ENCODE measurements at places on chromosomes 1 and 21. TPM values are rescaled to one million over a fixed set of nuclear protein-coding genes. Genes with fewer than 3 reads are reported as not detected.

Gene L1TD1
- total RNA-seq, result not detected

Gene VTCN1
- not detected for total RNA-seq

Gene RIMKLA
- 1.3 TPM for total RNA-seq

Gene SPRR2A
- not detected for total RNA-seq

Gene HRNR
- total RNA-seq, result not detected

Gene DRAM2
- 29.6 TPM for total RNA-seq

Gene TMEM269
- not detected for total RNA-seq

Gene SLC30A2
- total RNA-seq, result not detected

Gene HPCAL4
- 0.30 TPM for total RNA-seq

DNA sequence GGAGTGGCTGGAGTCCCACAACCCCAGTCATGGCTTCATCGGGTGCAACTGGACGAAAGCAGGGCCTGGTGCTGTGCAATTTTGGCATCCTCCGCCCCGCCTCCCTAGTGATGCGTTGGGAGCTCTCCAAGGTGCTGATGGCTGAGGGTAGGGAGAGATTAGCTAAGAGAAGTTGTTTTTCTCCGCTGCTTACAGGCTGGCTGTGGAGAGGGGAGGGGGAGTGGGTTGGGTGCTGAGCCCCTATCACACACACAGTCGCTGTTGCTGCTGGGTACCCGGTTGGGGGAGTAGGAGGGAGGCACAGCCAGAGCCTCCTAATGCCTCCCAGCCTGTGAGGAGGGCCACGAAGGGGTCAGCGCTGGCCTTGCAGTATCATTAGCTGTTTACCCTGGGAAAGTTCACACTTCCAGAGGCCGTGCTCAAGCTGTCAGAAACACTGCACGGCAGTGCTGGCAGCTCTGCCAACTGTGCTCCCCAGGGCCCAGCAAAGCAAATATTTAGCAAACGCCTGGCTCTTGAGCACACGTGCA, 110.0 kb downstream of the GRIK3 start:
- peak; percentile 68 for DNase-seq

GRCh38 chr1:168227620-168228019, 1.8 kb downstream of the SFT2D2 start:
- DNase-seq, result no peak

- no peak for DNase-seq
Measured at GRCh38 chr1:60958001-60958400, 124.4 kb upstream of the NFIA start.

GRCh38 chr21:15660423-15660804, 69.4 kb upstream of the USP25 start:
- DNase-seq, result no peak

- no peak for DNase-seq
Measured at GRCh38 chr1:245322673-245323072, 167.9 kb downstream of the KIF26B start.

DNA sequence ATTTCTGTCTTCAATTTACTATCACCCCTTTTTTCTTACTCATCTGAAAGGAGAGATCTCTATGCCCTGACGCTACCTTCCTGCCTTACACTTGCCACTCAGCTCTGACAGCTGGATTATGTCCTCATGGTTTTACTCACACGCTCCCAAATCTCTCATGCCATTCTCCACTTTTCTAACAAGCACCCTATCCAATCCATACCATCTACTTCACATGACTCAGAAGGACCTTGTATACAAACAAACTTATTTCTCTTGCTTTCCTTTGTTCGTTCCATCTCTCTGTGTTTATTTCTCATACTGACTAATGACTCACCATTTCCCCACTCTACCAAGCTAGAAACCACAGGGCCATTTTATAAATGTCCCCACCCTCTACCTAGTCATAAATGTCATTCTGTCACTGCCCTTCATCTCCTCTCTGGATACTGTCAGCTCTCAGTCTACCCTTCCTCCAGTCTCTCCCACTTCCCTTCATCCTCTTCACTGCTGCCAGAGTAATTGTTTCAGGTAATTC, 87.3 kb downstream of the USP24 start:
- DNase-seq, result peak; percentile 55

- DNase-seq, result no peak
Measured at GRCh38 chr1:46687093-46687659, 15.5 kb downstream of the TEX38 start.

GRCh38 chr21:31732597-31733550, 956 bp upstream of the SCAF4 start:
- peak; percentile 50 for DNase-seq

GRCh38 chr1:232951180-232951579, 769 bp downstream of the NTPCR start:
- DNase-seq, result peak; percentile 56

GRCh38 chr1:229714964-229715603, 89.0 kb downstream of the URB2 start:
- DNase-seq, result peak; percentile 67

DNA sequence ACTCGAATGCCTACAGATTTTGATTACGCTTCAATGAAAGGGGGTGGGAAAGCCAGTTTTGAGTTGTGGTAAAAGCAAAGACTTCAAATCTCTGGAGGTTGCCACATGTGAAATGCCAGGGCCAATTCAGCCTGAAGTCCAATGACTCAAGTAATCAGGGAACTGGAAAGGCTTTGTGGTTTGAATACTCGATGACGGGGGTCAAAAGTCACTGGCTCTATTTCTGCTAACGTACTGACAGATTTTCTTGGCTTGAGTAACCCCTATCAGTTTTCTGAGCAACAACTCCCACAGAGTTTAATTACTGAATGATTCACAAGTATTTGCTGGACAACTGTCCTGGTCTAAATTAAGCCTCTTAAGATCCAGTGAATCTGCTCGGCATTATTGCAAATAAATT, 152.2 kb downstream of the SIPA1L2 start:
- DNase-seq, result no peak

DNA sequence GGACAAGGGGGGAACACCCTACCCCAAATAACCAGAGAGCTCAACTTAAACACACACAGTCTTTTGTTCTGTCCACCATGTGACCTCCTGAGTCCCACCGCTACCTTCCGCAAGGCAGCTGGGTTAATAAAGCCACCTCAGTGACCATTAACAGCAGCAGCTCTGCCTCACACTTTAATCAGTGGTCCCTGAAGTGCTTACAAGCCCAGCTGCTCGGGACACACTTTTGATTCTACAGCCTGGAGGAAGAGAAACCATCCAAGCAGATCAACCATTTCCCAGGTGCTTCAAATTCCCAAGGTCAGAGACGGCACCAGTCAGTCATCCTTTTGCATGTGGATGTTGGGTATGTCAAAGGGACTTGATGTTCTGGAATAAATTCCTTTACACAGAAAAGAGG, 70.1 kb downstream of the KCNJ15 start:
- DNase-seq, result no peak

- DNase-seq, result peak; percentile 53
Measured at GRCh38 chr1:202210385-202210784, 16.8 kb downstream of the LGR6 start.

DNA sequence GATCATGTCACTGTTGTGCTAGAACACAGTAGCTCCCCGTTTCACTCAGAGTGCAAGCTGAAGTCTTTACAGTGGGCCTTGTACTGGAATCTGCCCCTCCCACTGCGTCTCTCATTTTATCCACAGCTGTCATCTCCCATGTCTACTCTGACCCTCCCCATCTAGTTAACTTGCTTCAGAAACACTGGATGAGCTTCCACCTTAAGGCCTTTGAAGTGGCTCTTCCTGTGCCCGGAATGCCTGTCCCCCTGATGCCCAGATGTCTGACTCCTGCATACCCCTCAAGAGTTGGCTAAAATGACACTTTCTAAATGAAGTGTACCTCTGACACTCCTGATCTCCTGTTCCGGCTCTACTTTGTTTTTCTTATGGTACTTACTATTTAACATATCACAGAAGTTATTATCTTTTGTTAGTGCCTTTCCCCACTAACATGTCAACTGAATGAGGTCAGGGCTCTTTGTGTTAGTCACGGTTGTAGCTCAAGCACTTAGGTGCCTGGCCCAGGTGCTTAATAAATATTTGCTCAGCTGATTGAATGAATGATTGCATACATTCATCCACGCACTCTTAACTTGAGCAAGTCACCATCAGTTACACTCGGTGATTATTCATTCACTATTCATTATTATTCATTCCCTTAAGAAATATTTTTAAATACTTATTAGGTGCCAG, 13.3 kb downstream of the ARV1 start:
- DNase-seq, result no peak

DNA sequence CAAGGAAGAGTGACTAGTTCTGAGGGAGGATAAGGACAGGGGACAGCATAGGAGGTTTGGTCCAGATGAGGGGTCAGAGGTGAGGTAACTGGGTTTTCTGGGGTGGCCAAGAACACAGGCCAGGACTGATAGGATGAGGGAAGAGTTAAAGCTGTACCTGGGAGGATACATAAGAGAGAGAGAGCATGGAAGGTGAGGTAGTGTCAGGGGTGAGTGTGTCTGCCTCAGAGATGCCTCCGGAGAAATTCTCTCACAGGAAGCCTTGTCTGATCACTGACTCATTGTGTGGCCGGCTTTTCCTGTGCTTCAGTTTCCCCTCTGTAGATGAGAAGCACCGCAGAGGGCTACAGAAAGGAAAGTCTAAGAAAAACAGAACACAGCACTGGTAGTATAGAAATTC, 40.2 kb downstream of the FASLG start:
- peak; percentile 90 for DNase-seq

DNA sequence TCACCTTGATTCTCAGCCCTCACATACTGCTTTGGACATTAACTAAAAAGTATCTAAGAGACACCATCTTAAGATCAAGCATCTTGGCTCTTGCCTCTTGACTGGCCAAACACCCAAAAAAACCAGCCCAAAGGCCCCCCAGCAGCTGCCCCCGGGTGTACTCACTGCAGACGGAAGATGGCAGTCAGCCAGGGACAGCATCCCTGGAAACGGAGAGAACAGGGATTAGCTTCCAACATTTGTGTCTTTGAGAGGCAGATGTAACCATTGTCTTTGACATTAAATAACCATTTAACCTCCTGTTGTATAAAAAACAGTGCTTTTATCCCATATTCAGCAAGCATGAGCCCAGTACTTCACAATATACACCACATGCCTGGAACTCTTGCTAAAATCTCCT, 11.3 kb downstream of the TMEM63A start:
- no peak for DNase-seq

GRCh38 chr1:47508702-47509431, 71.0 kb downstream of the FOXD2 start:
- no peak for DNase-seq

DNA sequence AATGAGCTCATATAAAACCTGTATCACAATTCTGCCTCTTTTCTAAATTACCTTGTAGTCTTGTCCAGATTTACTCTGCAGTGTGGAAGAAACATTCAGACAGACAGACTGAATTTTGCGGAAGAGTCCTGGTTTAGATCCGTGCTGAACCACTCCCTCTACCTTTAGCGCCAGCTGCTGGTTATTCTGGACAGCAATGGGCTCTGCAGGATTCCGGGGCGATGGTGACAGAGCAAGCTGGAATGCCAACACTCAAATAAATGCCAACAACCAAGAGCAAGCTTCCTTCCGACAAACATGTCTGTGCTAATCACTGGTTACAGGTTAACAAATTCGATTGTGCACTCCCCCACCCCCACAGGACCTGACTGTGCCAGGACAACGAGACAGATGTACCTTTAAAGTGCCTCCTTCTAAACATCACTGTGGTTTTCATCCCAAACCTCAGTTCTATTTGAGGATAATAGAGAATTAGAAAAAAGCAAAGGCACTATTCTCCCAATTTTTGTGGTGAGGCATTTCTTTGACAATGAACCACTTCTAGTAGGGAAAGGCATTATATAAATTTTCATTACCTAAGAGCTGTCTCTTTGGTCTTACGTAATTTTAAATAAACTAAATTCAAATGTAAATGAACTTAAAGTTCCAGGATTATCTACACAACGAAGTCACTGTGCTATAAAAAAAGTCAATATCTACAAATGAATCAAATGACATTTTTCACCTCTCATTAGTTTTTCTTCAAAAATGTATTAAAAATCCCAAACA, 90.4 kb downstream of the INTS7 start:
- no peak for DNase-seq

- DNase-seq, result no peak
Measured at GRCh38 chr1:147569587-147570241, 28.4 kb downstream of the BCL9 start.

GRCh38 chr1:248818505-248819374, 7.0 kb downstream of the SH3BP5L start:
- DNase-seq, result peak; percentile 34

GRCh38 chr1:9849691-9850441, 26.1 kb upstream of the CLSTN1 start:
- DNase-seq, result peak; percentile 31

GRCh38 chr1:191575746-191576145, 582.5 kb upstream of the RGS18 start:
- DNase-seq, result no peak

DNA sequence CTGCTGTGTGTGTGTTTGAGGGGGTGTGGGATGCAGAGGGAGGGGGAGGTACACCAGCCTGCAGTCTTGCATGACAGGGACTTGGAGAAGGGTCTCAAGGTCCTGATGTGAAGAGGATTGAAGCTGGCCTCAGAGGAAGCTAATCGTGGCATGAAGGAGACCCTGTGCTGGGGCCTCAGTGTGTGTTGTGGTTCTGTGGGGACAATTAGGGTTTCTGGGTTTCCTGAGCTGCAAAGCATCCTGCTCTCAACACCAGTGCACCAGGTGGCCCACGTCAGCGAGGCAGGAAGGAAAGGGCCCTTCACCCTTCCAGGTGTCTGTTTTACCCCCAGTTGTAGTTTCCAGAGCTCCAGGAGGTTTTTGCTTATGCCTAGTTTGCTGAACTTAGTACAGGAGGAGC, 52.8 kb downstream of the TENT5C start:
- peak; percentile 94 for DNase-seq

- no peak for DNase-seq
Measured at GRCh38 chr1:19859876-19860275, 22.3 kb upstream of the OTUD3 start.

DNA sequence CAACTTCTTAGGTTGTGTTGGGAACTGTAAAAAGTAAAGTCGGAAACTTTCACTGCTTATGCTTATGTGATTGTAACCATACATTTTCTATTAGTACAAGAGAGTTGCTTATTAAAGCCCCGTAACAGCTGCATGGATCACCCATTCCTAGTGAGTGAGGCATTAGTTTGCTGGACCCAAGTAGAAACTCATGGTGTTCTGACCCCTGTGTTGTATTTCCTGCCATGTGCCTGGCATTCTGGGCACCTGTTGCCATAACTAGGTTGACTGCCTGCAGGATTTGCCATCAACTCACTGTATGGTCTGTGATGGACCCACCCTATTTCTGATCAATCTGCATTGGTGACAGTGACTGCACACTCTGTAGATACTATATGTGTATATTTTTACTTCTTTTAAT, 173.0 kb downstream of the PGBD5 start:
- DNase-seq, result no peak

DNA sequence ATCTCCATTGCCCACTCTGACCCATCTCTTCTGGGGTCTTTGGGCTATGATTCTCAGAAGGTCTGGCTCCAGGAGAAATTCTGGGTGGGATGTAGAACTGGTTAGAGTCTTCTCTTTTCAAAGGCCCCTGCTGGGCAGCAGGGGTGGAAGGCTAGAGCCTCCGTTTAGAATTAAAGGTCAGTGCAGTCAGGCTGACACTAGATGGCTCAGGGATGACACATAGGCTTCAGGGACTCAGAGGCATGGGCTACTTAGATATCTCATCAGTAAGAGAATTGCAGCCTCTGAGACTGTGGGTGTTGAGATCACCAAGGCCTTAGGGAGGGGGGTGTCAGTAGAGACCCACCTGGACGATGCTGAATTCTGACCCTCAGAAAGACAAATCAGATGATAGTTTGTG, 12.6 kb upstream of the PPM1J start:
- no peak for DNase-seq

All from activated CD8-positive, alpha-beta memory T cell treated with anti-CD3 and anti-CD28 coated beads, Interleukin-2, amount 10 ng/mL, durations not matched to agents 7 days and 5 days (primary cell).